ENCODE measurements at places on chromosomes 4 and X.

GRCh38 chr4:86117705-86118302 lies 242.0 kb downstream of the MAPK10 start:
- DNase-seq = no peak

DNA sequence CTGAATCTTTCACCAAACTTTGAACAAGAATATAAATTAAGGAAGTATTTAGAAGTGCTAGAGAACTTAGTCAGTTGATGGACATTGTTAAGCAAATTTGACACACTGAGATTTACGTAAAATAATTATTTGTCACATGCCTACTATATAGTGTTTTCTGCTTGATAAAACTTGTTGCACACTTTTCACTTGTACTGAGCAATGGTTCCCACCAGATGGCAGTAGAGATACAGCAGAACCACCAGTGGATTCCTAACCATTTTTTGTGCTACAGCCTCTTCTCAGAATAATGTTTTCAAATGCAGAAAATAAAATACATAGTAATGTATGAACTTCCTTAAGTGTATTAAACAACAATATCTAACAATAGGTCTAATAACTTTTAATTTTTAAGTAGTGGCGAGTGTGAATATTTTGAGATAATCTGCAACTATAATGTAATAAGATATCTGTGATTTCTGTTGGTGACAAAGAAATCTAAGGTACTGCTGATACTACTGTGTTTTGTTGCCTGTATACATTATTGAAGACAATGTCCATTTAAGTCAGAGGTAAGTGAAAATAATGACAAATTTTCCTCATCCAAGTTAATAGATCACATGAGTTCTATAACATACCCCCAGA lies 81.2 kb downstream of the APOOL start:
- no peak for DNase-seq

DNA sequence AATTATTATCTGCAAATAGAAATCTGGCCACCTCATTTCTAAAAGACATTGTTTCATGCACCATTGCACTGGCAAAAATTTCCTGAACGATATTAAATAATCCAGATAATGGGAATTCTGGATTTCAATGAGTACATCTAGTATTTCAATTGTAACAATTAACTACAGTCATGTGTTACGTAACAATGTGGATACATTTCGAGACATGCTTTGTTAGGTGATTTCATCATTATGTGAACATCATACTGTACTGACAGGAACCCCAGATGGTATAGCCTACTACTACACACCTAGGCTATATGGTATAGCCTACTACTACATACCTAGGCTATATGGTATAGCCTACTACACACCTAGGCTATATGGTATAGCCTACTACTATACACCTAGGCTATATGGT lies 14.8 kb downstream of the LAMTOR3 start:
- no peak for DNase-seq

- no peak for DNase-seq
Measured at GRCh38 chr4:3473996-3474765, 11.1 kb downstream of the DOK7 start.

GRCh38 chr4:102441978-102442911 lies 58.9 kb upstream of the NFKB1 start:
- no peak for DNase-seq

- DNase-seq = no peak
Measured at GRCh38 chrX:8364369-8365141, 100.1 kb upstream of the VCX3B start.

DNA sequence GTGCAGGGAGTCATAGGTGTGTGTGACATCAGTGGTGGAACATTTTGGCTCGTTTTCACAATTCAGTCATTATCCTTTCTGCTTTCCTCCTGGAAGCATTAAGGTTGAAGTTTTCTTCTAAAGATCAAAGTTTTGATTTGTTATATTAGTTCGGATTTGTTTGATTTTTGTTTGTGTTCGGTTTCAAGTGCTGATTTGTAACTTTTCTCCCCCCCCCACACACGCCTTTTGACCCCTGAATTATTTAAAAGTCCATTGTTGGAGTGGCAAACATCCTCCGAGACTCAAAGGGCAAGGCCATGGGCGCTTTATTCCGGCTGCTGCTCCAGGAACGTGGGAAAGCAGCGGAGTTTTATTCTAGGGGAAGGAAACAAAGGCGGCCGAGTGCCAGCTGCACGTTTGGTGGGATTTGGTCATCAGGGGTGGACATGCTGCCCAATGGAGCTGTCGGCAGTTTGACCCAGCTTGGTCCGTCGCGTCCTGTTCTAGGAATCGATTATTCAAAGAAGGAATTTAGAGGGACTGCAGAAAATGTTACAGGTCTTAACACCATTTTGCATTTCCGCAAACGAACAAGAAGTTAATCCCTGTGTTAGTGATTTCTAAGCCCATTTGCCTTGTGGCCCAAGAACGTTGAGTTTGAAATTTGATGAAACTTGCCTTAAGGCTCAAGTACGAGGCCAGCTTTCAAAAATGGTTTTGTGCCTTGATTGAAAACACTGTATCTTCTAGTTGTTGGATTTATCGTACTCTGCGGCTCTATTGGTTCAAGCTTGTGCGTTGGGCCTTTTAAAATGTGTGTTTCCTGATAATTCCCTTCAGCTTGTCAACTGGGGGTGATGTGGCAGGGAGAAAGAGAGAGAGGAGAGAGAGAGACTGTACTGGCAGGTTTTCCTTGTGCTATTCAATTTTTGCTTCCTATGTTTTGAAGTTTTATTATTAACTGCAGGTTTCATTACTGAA lies 565 bp upstream of the ZNF41 start:
- no peak for DNase-seq

- no peak for DNase-seq
Measured at GRCh38 chrX:134115270-134115669, 121.7 kb upstream of the CCDC160 start.

DNA sequence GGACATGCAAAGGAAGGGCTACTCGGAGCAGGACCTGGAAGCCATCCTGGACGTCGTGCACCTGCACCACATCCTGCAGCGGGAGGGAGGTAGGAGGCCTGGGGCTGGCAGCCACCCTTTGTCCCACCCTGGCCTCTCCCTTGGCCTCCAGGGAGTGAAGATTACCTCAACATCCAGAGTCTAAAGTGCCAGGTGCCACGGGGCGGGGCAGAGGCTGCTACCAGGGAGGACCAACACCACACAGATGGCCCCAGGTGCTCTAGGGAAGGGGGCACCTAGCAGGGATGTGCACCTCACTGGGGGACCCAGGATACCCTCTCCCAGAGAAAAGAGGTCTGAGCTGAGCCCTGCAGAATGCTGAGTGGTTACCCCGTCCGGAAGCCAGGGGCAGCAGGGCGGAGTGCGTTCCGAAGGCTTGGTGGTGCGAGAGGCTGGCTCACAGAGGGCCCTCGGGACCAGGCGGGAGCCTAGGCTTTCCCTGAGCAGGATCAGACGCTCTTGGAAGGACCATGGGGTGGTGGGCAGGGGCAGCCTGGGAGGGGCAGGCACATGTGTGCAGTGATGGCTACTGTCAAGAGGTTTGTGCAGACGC lies 16.1 kb downstream of the ABCD1 start:
- no peak for DNase-seq

GRCh38 chr4:189265515-189265914 lies 675.2 kb upstream of the FRG1 start:
- no peak for DNase-seq

DNA sequence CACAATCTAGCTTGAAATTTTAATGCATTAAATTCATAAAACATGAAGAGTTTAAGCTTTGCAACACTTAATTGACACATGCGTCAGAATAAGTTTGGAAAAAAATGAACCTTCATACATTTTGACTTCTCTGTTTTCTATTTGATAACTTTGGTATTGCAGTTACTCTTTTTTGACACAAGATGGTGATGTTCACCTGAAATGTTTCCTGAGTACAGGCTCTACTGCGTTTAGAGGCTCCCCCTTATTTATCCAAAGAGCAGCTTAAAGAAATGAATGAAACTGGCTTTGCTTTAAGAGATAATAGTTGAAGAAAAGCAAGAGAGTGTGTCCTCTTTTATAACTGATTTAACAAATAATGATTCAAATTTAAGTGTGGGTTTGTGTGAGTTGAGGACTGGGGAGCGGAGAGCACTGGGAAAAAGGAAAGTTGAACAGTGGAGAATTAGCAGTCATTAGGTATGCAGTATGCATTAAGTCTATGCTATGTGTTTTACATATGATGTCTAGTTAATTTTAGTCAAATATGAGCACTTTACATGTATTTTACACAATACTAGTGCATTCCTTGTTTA lies 180.6 kb upstream of the NUDT6 start:
- no peak for DNase-seq

GRCh38 chr4:169963998-169964397 lies 62.2 kb downstream of the MFAP3L start:
- DNase-seq = no peak

DNA sequence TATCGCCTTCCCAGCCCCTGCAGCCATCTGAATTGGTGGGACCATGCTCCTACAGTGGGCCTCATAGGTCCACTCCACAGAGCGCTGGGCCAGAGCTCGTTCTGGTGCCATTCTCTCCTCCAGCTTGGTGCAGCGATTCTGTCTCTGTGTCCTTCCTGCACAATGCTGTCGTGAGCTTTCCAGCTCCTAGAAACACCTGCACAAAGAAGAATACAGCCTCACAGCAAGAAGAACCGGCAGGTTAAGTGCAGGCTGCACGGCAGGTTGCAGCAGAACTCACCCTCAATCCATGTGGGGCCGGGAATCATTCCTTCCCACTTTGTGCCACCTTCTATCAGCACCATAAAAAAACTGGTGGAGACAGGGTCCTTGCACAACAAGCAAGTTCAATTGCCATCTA lies 101.2 kb upstream of the ENPP6 start:
- DNase-seq = no peak
